Transverse colon (tissue), 4 donors: ENCODE measurements at places on chromosomes 4 and X. TPM values are rescaled to one million over a fixed set of nuclear protein-coding genes. Genes with fewer than 3 reads are reported as not detected.

- peak overlapping the region; percentile 33 for H3K27ac ChIP-seq
- no peak for DNase-seq
- H3K36me3 ChIP-seq: no peaks in the 10 kb centered on the region
Measured at GRCh38 chr4:89837385-89837992, 528 bp upstream of the SNCA start.

DNA sequence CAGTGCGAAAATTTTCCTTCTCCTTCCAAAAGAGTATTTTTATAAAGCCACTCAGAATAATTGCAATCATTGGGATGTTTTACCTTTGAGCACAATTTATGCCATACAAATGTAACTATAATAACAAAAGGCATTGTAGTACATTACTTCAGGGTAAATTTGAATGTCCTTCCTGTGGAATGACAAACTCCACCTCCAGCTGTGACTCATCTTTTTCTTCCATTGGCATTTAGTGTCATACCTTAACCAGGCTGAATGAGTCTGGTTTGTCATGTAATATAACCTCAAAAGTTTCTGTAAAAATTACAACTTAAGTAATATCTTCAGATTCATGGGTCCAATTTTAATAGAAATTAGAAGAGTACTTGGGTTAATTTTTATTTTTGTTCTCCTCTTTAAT, 93.3 kb downstream of the TMEM47 start:
- no peaks in the 10 kb centered on the region for H3K4me1 ChIP-seq
- no peak for DNase-seq
- H3K27me3 ChIP-seq: no peaks in the 10 kb centered on the region
- H3K27ac ChIP-seq: no peak overlapping the region

- no peak overlapping the region for H3K4me3 ChIP-seq
- H3K4me1 ChIP-seq: no peaks in the 10 kb centered on the region
- no peak for DNase-seq
- no peak overlapping the region for H3K27ac ChIP-seq
- H3K27me3 ChIP-seq: no peaks in the 10 kb centered on the region
- no peaks in the 10 kb centered on the region for H3K36me3 ChIP-seq
Measured at GRCh38 chr4:121221608-121222007, 57.5 kb upstream of the TNIP3 start.

GRCh38 chr4:53688186-53688790, 97.0 kb upstream of the LNX1 start:
- no peak for DNase-seq
- H3K4me3 ChIP-seq: no peak overlapping the region
- H3K27ac ChIP-seq: no peak overlapping the region
- H3K27me3 ChIP-seq: no peaks in the 10 kb centered on the region
- no peaks in the 10 kb centered on the region for H3K36me3 ChIP-seq

GRCh38 chr4:39037491-39037825, 5.2 kb upstream of the TMEM156 start:
- H3K36me3 ChIP-seq: no peaks in the 10 kb centered on the region
- H3K27ac ChIP-seq: peak overlapping the region; percentile 29
- no peak for DNase-seq
- no peaks in the 10 kb centered on the region for H3K27me3 ChIP-seq
- peaks cover 8% of the 10 kb centered on the region for H3K4me1 ChIP-seq
- no peak overlapping the region for H3K4me3 ChIP-seq

SMIM43 gene
- total RNA-seq: not detected

VEGFC gene
- total RNA-seq: 2.9 TPM

F8 gene
- total RNA-seq: 4.5 TPM

- H3K4me1 ChIP-seq: peaks cover 10% of the 10 kb centered on the region
- DNase-seq: no peak
- no peak overlapping the region for H3K27ac ChIP-seq
Measured at GRCh38 chr4:23728393-23728792, 161.5 kb downstream of the PPARGC1A start.

RHOXF2 gene
- not detected for total RNA-seq

GRCh38 chrX:9355739-9356138, 109.1 kb upstream of the TBL1X start:
- H3K4me3 ChIP-seq: no peak overlapping the region
- H3K27me3 ChIP-seq: no peaks in the 10 kb centered on the region
- no peak for DNase-seq
- H3K36me3 ChIP-seq: no peaks in the 10 kb centered on the region
- no peak overlapping the region for H3K27ac ChIP-seq

GRCh38 chrX:20011608-20012007, 20.7 kb upstream of the BCLAF3 start:
- H3K36me3 ChIP-seq: no peaks in the 10 kb centered on the region
- no peaks in the 10 kb centered on the region for H3K27me3 ChIP-seq
- no peak overlapping the region for H3K4me3 ChIP-seq
- no peaks in the 10 kb centered on the region for H3K4me1 ChIP-seq
- H3K27ac ChIP-seq: no peak overlapping the region

SATL1 gene
- not detected for total RNA-seq

DNA sequence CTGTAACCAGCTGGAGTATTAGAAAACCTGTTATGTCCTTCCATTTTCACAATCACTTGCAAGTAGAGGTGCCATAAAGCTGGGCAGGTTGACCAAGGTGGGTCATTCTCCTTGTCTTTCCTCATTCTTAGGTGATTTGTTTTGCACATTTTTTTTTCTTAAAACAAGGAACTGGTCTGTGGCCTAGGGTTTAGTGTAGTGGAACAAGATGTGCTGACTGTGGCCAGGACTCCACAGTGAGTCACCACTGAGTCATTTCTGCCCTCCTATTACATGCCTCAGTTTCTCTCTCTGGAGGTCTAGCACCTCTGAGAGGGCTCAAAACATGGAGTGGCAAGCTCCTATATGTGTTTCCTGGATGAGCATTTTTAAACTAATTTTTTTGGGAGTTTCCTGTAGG, 355.9 kb downstream of the GPM6A start:
- H3K27ac ChIP-seq: no peak overlapping the region
- no peaks in the 10 kb centered on the region for H3K4me1 ChIP-seq
- no peak for DNase-seq
- no peaks in the 10 kb centered on the region for H3K36me3 ChIP-seq
- H3K4me3 ChIP-seq: no peak overlapping the region
- no peaks in the 10 kb centered on the region for H3K27me3 ChIP-seq

DNA sequence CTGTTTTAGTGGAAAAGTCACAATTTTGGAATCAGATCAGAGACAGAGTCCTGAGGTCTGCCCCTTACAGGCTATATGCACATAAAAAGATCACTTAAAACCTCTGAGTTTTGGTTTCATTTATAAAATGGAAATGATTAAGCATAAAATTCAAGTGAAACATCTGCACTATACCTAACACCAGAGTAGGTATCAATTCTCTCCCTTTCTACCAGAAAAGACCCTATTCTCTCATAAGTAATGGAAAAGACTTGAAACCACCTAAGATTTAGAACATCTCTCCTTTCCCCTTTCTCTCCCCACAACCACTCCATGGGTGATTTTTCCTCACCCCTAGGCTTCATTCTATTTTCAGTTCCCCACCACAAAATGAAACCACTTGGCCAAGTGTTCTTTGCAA, 907 bp downstream of the LHFPL1 start:
- no peak overlapping the region for H3K27ac ChIP-seq
- no peaks in the 10 kb centered on the region for H3K27me3 ChIP-seq
- H3K4me3 ChIP-seq: no peak overlapping the region

DNA sequence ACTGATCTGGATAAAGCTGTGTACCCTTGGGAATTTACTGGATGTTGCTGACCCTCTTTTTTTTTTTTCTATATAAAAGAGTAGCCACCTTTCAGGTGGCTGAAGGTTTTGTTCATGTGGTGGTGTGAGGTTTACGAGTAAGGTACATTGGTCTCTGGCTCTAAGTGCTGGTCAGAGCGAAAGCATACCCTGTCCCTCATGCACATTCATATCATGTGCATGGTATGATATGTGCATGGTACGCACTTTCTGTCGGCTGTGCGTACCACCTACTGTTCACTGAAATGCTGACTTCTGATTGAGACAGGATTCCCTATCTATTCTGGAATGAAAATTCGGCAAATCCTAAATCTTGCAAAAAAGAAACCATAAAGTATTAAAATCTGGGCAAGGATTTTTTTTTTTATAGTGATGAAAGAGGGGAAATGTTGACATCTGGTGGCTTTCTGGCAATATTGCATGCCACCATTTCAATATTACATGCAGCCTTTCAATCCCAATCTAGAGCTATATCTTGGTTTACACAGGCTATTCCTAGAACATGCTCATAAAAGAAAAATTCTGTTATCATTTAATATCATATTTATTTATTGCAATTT, 32.8 kb downstream of the FAM149A start:
- H3K27me3 ChIP-seq: no peaks in the 10 kb centered on the region
- no peaks in the 10 kb centered on the region for H3K36me3 ChIP-seq
- no peak overlapping the region for H3K27ac ChIP-seq

DNA sequence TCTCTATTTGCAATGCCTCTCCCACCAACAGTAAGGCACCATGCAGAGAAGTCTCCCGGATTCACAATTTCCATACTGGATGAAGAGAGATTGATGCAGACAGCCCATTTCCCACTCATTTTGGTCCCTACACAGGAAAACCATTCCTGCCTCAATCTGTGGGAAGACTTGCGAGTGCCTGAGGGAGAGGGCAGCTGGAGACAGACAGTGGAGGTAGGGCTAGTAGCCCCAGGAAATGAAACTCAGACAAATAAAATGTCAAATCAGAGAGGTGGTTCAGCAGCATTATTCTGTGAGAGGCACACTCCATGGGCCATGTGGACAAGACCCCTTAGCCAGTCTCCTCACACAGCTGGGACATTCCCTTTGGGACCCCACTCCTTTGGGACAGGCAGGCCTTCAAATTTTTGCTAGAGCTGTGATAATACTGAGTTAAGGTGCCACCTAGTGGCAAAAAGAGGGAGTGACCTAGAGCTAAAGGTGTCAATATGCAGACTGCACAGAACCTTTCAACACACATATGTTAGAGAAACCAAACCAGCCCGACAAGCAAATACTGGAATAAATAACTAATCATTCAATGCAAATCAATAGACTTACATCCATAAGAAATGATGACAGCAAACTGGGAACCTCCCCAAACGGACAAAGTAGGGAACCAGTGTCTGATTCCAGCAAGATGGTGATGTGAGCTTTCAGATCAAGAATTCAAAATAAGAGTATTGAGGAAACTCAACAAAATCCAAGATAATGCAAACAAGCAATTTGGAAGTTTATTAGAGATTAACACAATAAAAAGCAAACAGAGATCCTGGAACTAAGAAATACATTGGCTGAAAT, 1865.3 kb upstream of the AGA start:
- no peak overlapping the region for H3K27ac ChIP-seq
- no peaks in the 10 kb centered on the region for H3K36me3 ChIP-seq
- DNase-seq: peak; percentile 16
- H3K27me3 ChIP-seq: no peaks in the 10 kb centered on the region
- H3K4me1 ChIP-seq: no peaks in the 10 kb centered on the region

DNA sequence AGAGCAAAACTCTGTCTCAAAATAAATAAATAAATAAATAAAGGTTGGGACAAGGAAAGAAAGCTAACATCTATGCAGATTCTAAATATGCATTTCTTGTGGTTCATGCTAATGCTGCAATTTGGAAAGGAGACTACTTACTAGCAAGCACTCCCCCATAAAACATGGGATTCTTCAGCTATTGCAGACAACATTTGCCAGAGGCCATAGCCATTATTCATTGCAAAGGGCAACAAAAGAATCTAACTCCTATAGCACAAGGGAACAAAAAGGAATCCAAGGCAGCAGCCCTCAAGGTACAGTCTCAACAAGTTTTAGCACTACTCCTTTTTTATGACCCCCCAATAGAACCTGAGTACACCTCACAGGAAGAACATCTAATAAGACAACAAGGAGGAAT, 8.0 kb upstream of the HERC5 start:
- no peak overlapping the region for H3K4me3 ChIP-seq
- H3K4me1 ChIP-seq: no peaks in the 10 kb centered on the region
- no peaks in the 10 kb centered on the region for H3K27me3 ChIP-seq
- no peaks in the 10 kb centered on the region for H3K36me3 ChIP-seq
